ENCODE measurements at places on chromosomes 2 and 18. TPM values are rescaled to one million over a fixed set of nuclear protein-coding genes. Genes with fewer than 3 reads are reported as not detected.

Gene PIEZO2
- not detected for total RNA-seq

GRCh38 chr2:6068429-6068828, 376.2 kb downstream of the SOX11 start:
- H3K27me3 ChIP-seq = no peaks in the 10 kb centered on the region
- no peak overlapping the region for H3K4me3 ChIP-seq
- H3K4me1 ChIP-seq = no peaks in the 10 kb centered on the region
- H3K27ac ChIP-seq = no peak overlapping the region
- no peaks in the 10 kb centered on the region for H3K36me3 ChIP-seq

Gene BMP10
- total RNA-seq = not detected

DNA sequence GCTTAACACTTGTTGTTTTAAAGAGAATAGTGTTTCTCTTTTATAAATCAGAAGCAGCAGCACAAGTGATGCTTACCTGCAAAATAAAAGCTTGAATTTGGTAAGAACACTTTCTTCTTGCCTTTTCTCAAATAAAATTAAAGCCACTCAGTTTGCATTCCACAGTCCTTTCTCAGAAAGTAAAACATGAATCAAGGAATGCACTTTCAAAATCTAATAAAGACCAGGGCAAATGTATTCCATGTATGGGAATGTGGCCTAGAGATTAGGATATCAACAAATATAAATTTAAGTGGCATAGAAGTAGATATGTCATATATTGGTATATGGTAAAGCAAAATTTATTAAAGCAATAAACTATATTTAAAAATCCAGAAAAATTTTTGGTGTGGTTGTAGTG, 352.8 kb downstream of the THSD7B start:
- DNase-seq = no peak
- no peak overlapping the region for H3K27ac ChIP-seq
- no peaks in the 10 kb centered on the region for H3K4me1 ChIP-seq

DNA sequence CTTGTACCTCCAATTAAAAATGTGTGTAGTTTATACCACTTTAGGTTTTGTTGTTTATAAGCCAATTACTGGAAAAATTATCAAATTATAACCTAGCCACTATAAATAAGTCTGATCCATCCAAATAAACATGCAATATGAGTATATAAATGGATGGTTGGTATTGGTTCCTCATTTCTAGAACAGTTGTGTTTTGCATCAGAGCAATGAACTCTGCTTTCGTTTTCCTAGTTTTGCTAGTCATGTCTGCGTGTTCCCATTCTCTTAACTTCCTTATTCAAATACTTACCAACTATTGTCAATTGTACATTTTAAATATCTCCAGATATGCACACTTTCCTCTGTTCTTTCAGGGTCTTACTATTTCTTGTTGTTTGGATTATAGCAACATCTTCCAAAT, 641.7 kb downstream of the NR4A2 start:
- H3K27ac ChIP-seq = no peak overlapping the region
- DNase-seq = no peak
- H3K36me3 ChIP-seq = no peaks in the 10 kb centered on the region
- H3K27me3 ChIP-seq = no peaks in the 10 kb centered on the region
- no peak overlapping the region for H3K4me3 ChIP-seq
- no peaks in the 10 kb centered on the region for H3K4me1 ChIP-seq

Gene DIPK1C
- not detected for total RNA-seq

DNA sequence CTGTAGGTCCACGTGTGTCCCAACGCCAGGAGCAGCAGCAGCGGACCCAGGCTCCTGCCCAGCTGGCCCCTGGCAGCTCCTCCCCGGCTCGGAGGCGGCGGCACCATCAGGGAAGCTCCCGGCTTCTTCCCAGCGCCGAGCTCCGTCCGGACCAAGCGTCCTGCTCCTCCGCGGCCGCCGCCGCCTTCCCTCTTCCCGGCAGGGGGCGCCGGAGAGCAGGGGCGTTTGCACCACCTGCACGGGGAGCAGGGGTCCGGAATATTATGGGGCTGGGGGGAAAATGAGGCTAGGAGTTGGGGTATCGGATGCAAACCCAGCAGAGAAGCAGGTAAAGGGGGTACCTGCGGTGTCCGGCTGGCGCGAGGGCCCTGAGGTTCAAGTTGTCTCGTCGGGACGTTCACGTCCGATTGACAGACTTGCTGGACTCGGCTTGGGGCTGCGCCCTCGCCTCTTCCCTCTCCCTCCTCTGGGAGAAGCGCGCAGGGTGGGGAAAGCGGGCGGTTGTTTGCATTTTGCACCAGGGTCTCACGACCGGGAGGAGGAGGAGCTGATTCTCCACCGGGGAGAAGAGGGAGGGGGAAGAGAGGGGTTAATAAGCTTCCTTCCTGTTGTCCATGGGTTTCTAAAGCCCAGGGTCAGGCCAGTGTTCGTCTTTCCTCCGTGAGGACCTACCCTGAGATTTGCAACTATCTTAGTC, at the start of gene CCBE1:
TSS of gene CCBE1 (minus strand) at position 188 of the 697 bp plus-strand sequence.
- H3K4me1 ChIP-seq = peaks cover 8% of the 10 kb centered on the region
- peaks cover 40% of the 10 kb centered on the region for H3K27me3 ChIP-seq
- H3K4me3 ChIP-seq = no peak within 1 kb of the TSS
- DNase-seq = peak; percentile 9

GRCh38 chr2:187890690-187891089, 336.5 kb upstream of the TFPI start:
- H3K27ac ChIP-seq = no peak overlapping the region
- H3K27me3 ChIP-seq = no peaks in the 10 kb centered on the region
- H3K36me3 ChIP-seq = no peaks in the 10 kb centered on the region
- no peak overlapping the region for H3K4me3 ChIP-seq
- no peak for DNase-seq

DNA sequence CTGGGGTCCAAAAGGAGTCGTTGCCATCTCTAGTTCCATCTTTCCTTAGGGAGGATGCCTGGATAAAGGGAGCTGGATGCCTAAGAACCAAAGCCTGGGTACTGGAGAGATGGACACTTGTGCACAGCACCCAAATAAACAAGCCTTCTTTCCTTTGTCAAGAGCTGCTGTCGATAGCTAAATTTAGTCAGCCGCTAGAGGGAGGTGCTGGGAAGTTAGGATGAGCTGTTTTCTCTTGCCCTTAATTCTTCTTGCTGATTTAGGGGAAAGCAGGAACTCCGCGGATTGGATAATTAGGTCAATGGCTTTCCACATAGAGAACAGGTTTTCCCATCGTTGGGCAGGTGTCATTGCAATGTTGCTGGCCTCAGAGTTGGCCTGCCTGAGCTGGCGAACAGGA, 30.9 kb upstream of the SERPINB12 start:
- no peak overlapping the region for H3K27ac ChIP-seq
- no peak overlapping the region for H3K4me3 ChIP-seq
- no peaks in the 10 kb centered on the region for H3K4me1 ChIP-seq
- no peak for DNase-seq

DNA sequence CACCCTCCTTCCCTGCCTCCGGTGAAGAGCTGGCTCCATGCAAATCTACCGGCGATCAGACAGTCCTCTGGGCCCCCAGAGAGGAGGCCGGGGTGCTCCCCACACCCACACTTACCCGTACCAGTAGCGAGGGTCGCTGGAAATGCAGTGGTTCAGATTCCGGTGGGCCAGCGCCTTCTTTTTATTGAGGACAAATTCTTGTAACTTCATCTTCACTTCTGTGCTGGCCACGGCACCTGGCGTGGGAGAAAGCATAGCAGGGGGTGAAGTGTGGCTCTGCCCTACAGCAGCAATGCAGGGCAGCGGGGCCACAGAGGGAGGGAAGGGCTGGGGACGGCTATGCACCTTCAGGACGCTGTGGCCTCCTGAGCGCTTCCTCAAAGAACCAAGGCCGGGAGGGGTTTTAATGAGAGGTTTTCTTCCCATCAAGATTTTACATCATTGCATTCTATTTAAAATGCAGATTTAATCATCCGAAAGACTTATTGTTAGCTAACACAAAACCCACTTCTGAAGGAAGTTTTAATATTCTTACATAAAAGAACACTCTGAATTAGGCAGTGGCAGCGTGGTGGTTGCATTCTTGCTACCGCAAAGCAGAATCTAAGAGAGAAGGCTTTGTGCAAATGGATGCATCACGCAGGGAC, 237.0 kb downstream of the HDAC4 start:
- no peaks in the 10 kb centered on the region for H3K4me1 ChIP-seq
- H3K36me3 ChIP-seq = no peaks in the 10 kb centered on the region
- no peaks in the 10 kb centered on the region for H3K27me3 ChIP-seq

GRCh38 chr2:54261537-54261936, 5.5 kb upstream of the TSPYL6 start:
- no peak for DNase-seq
- H3K27ac ChIP-seq = no peak overlapping the region
- H3K4me1 ChIP-seq = no peaks in the 10 kb centered on the region

Gene FABP1
- not detected for total RNA-seq

- H3K36me3 ChIP-seq = no peaks in the 10 kb centered on the region
- peaks cover 68% of the 10 kb centered on the region for H3K4me1 ChIP-seq
- H3K4me3 ChIP-seq = peak overlapping the region; percentile 78
Observed at GRCh38 chr18:12883372-12883683, 709 bp downstream of the PTPN2 start.

Gene OTOS
- not detected for total RNA-seq

DNA sequence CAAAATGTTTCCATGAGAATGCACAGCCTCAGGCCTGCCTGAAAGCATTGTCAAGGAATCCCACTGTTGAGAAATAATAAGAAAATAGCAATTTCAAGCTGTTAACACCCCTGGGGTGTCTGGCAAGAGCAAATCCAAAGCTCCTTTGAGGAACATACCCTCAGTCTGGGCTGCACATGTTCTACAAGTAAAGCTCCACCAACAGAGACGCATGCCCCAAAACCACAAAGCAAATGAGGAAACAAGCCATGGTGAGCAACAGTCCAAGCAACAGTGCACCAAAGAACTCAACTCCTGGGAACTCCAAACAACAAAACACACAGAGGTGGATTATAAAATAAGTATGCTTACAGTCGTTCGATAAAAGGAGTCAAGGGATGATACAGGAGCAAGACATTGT, 40.3 kb downstream of the CYP27C1 start:
- H3K4me3 ChIP-seq = no peak overlapping the region
- H3K4me1 ChIP-seq = no peaks in the 10 kb centered on the region
- no peaks in the 10 kb centered on the region for H3K36me3 ChIP-seq
- no peak for DNase-seq
- H3K27ac ChIP-seq = no peak overlapping the region

Data from B cell (primary cell).